ENCODE measurements at places on chromosomes 6 and 20.

DNA sequence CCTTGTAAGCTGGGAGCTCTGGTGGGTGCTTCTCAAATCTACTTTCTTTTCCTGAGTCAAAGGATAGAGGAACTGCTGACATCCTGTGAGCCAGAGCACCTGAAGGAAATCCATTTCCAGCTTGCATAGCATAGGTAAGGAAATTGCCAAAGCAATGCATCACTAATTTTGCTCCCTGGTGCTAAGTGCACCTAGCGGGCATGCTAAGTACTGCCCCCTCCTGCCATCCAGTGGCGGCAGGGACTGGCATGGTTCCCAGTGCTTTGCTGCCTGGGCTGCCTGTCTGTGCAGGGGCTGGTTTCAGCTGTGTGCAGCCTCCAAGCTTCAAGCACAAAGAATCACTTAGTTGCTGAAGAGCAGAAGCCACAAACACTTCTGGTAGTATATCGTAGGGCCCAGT is 63.9 kb downstream of the FARS2 start:
- DNase-seq, result no peak

GRCh38 chr20:23161244-23161891 is 75.2 kb upstream of the CD93 start:
- DNase-seq, result peak; percentile 63

- DNase-seq, result peak; percentile 50
These were observed 70.9 kb downstream of the UST start for GRCh38 chr6:148817689-148818088.

DNA sequence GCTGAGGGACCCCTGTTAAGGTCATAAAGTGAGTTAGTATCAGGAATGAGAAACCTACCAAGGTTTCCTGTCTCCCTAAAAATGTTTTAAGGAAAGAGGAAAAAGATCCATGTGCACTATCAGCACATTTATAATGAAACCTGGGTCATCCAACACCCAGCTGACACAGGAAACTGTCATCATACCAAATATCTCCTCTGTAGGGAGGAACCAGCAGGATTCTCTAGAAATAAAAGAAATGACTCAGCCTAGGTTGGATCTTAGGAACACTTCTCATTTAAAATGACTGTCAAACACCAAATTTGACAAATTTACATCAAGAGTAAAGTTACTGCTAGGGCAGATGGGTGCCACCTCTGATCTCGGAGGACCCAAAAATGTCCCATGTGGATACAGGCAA is 21.7 kb downstream of the GFOD1 start:
- no peak for DNase-seq

DNA sequence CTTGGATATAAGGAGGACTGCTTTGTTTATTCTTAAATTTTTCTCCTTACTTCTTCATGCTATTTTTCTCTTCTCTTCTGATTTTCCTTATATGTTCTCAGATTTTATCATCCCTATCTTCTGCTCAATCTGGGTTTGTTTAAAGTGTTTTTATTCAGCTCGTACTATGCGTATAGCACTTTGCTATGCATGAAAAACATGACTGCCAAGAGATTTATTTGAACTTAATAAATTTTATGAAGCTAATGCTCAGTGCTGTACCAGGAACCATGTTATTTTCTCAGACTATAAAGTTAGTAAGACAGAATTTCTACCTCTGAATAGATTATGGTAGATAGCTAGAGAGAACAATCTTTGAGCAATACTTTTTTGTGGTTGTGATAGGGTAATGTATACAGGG is 305.9 kb downstream of the LAMA2 start:
- DNase-seq, result no peak

DNA sequence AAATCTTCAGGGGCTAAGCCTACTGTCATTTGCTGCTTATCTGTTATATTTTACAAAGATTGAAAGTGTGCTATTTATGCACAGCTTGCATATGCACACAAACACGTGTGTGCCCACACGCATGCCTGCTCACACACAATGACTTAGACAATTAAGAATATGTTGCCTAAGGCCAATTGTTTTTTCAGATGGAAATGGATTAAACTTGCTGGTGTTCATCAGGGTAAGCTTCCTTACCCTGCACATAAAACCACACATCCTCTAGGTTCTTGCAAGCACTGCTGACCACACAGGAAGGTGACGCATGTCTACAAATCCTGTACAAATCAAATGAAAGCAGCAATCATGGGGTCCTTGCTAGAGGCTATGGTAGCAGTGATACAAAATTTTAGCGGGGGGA is 58.4 kb downstream of the GJA10 start:
- DNase-seq, result peak; percentile 88

DNA sequence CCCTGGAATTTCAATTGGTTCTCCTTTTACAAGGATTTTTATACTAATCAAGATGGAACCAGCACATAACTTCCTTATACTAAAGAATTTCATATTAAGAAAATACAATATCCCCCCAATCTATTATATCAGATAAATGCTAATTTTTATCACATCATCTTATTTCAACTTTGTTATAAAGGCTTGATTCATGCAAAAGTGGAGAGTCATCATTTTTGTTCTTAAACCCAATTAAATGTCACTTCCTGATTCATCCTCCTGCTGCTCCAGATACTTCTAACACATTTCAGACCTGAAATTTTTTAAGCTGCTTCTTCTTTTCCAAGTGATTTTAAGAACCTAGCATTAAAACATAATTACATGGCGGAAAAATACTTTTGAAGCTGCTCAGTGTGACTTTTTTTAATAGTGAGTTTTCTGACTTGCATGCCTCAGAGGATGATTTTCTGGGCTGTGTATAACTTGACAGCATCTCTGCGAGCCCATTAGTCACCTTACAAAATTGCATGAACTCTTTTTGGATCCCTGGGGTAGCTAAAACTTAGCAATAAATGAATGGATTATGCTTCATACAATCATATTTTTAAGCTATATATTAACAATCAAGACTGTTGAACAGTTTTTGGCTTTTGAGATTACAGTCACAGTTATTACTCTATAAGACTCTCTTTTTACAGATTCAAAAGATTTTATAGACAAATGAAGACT is 134.1 kb downstream of the ELOVL4 start:
- no peak for DNase-seq

- no peak for DNase-seq
These were observed 934.4 kb downstream of the KIF16B start for GRCh38 chr20:15638816-15639215.

DNA sequence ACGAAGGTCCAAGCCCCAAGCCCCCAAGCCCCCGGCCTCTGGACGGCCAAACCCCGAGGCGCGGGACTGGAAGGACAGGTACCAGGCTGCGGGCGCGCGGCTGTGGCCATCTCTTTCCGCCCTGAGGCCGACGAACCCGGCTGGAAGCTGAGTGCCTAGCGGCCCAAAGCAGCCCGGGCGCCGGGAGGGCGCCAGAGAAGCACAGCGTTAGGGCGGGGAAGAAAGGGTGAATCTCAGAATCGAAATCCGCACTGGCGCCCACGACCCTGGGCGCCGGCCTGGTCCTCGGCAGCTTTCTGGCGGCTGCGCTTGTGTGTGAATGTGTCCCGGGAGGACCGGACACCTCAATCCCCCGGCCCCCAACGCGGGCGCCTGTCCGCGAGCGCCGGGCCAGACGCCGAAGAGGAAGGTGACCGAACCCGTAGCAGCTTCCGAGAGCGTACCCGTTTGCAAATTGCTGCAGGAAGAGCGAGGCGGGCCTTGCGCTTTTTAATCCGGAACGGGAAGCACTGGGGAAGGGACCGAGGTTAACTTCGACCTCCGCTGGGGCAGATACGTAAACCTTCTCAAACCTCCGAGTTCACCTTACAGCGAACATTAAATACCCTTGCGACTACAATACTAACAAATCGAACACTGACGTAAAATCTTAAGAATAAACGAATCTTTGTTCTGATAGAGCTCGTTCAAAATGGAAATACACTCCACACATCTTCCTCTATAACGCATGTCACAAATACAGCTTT is 2.9 kb downstream of the NRN1 start:
- peak; percentile 15 for DNase-seq

DNA sequence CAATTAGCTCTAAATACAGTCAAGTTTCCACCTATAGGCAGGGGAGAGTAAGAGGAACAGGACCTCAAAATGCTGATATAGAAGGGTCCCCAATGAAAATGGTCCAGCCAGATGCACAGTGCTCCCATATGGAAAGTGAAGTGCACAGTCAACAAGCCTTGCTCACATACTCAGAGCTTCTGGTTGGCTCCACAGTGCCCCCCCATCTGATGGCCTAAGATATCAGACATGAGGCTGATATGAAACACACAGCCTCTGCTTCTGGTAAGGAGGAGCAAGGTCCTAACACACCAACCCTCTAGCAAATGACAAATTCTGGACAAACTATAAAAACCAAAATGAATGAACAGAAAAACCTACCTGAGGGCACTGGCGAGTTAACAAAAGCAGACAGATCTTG is 111.4 kb upstream of the EMILIN3 start:
- no peak for DNase-seq

DNA sequence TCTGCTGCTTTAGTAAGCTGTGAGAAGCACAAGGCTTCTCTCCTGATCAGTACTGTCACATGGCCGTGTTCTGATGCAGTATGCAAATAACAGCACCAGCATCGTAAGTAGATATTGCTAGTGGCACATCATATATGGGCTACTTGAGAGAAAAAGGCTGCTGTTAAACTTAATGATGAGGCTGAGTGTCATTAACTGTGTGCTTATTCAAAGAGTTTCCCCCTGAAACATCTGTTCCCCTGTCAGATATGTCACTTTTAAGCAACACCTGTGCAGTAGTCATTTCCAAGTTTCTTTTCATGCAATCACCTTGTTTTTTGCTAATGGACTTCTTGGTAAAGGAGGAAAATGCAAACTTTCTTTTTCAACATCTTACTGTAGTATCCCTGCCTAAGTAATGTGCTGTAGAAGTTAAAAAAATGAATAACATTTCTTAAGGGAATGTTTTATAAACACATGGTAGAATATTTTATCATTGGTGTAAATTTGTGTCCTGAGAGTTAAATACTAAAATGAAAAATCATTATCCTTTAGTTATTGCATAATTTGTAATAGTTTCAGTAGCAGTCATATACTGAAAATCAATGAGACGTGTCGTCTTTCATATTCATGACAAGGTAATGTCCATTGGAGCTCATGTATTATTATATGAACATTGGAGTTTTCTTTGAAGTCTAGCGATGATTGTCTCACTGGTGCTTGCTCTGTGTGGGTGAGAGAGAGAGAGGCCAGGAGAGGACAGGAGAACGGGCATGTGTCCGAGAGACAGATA is 366.3 kb downstream of the CDKAL1 start:
- DNase-seq, result no peak

DNA sequence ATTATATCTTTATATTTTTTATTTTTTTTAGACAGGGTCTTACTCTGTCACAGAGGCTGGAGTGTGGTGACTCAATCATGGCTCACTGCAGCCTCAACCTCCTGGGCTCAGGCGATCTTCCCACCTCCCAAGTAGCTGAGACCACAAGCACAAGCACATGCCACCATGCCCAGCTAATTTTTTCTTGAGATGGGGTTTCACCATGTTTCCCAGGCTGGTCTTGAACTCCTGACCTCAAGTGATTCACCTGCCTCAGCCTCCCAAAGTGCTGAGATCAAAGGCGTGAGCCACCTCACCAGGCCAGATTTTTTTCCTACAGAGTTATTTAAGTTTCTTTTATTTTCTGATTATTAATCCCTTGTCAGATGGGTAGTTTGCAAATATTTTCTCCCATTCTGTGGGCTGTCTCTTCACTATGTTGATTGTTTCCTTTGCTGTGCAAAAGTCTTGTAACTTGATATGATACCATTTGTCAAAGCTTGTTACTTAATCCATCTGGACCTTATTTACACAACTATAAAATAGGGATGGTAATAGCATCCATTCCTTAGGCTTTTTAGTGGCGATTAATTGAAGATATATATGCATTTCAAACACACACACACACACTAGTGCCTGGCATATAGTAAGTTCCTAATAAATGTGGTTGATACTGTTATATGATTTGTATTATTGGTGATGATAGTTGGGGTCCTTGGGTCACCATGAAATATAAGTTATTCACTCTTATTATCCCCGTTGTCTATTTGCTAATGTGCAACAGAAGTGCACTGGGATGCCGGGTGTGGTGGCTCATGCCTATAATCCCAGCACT is 187.1 kb downstream of the BCAS1 start:
- no peak for DNase-seq

DNA sequence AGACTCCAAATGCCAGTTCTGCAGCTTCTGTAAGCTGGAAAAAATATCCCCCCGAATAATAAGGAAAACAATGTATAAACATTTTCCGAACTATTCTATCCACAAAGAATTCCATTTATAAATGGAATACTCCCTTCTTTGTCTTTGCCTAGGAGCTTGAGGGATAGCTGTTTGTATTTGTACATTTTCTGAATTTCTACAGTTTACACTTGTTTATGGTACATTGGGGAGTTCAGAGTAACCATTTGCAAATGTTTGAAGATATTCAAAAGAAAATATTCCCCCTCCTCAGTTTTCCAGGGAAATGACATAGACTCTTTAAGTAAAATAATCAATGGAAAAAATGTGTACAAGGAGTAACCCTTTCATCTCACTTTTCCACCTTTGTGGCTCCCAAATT is 149.6 kb downstream of the SOBP start:
- no peak for DNase-seq

GRCh38 chr6:162821102-162821501 is 93.3 kb downstream of the PACRG start:
- DNase-seq, result no peak

GRCh38 chr6:25266456-25267100 is 12.6 kb upstream of the CARMIL1 start:
- no peak for DNase-seq

DNA sequence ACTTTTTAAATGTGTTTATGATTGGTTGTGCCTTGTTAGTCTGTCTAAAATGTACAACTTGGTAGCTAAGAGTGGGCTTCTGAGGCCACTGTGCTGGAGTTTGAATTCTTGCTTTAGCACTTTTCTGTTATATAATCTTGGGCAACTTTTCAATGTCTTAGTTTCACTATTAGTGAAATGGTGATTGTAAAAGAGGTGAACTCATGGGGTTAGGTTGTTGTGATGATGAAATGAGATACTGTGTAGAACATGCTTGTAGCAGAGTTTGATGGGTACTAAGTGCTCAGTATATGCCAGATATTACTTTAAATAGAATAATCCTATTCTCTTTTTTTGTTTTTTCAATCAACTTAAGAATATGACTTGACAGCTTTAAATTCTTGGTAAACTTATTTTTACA is 624.7 kb downstream of the CD109 start:
- no peak for DNase-seq

Measured in MV-4-11 (cell line).